ENCODE measurements at places on chromosomes 12 and 14.

- no peak for DNase-seq
Measured at GRCh38 chr12:59619461-59620240, 23.8 kb downstream of the SLC16A7 start.

- no peak for DNase-seq
Measured at GRCh38 chr14:73494593-73494992, 3.9 kb downstream of the RIOX1 start.

GRCh38 chr12:25524366-25524765, 28.7 kb downstream of the LMNTD1 start:
- DNase-seq = no peak

GRCh38 chr14:35368139-35368460, 36.4 kb downstream of the NFKBIA start:
- no peak for DNase-seq

GRCh38 chr14:30214461-30215090, 286.9 kb upstream of the PRKD1 start:
- peak; percentile 47 for DNase-seq

GRCh38 chr14:74360163-74360562, 11.9 kb downstream of the VRTN start:
- no peak for DNase-seq

- DNase-seq = no peak
Measured at GRCh38 chr12:15751741-15752140, 37.4 kb downstream of the EPS8 start.

Data from OCI-LY7 (cell line).